ENCODE measurements at places on chromosomes 5 and 9.

GRCh38 chr5:178208540-178209227 lies 4.4 kb downstream of the HNRNPAB start:
- no peak for DNase-seq

- no peak for DNase-seq
These were observed 96.8 kb upstream of the NREP start for GRCh38 chr5:111853748-111854147.

DNA sequence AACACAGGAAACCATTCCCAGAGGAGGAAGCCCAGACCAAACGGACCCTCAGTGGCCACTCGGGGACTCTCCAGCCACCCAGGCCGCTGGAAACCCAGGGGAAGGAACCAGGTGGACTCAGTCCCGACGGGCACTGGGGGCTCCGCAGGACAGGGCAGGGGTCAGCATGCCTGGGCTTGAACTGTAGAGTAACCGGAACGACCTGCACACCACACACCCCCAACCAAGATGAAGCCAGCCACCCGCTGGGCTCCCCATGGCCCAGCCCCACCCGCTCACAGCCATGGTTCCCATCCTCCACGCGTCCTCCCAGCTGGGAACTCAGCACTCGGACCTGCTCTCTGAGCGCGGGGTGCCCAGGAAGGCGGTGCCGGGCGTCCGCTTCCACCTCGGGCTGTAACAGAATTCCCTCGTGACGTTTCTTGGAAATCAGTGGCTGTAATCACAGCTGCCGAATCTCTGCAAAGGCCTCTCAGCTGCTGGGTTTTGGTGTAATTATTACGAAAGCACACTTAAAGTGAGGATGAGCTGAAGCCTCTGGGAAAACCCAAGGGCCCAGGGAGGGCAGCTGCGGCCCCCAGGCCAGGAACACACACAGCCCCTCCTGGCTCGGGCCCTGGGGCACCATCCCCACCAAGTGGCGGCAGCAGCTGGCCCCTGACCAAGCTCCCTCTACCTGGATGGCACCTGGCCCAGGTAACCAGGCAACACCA lies 13.8 kb downstream of the NACC2 start:
- no peak for DNase-seq

GRCh38 chr9:130305381-130305780 lies 39.8 kb downstream of the HMCN2 start:
- no peak for DNase-seq

DNA sequence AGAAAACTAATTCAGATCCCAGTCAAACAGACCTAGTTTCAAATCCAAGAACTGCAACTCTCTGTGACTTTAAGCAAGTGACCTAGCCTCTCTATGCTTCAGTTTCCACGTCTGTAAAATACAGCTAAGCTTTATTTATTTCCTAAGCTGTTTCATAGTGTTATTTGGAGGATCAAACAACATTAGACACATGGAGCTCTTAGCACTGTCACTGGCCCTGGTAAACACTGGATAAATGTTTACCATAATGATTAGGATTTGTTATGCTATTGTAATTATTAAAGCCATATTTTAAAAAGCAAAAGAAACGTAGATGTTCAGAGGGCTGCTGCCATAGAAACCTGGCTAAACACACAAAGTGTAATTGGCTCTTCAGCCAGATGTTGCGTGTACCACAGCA lies 26.6 kb upstream of the C5orf58 start:
- no peak for DNase-seq

- DNase-seq: no peak
These were observed 502.7 kb downstream of the NR2F1-AS1 start for GRCh38 chr5:93078082-93079038.

DNA sequence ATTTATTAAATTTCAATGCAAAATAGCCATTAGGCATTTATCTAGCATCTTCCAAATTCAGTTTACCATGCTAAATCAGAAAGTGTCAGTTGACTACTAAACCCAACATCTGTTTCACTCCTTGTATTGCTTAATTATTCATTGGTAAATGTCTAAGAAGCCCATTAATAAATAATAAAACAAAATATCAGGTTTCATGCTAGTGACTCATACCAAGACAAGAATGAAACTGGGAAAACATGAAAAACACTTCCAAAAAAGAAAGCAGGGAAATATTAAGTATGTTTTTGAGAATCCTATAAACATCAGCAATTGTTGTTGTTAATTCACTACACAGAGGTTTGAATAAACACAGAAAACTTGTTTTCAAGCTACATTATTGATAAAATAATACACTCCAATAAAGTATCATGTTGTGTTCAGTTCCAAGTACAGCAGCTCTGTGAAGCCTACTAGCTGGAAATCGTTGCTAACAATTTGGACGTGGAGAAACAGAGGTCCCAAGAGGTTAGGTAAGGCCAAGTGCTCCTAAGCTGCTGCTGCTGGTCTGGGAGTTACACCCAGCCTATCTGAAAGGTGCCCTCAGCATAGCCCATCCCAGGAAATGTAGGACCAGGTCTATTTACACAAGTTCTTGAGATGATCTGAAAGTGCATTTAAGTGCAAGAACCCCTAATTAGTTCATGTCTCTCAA lies 78.8 kb downstream of the GNAQ start:
- DNase-seq: no peak

DNA sequence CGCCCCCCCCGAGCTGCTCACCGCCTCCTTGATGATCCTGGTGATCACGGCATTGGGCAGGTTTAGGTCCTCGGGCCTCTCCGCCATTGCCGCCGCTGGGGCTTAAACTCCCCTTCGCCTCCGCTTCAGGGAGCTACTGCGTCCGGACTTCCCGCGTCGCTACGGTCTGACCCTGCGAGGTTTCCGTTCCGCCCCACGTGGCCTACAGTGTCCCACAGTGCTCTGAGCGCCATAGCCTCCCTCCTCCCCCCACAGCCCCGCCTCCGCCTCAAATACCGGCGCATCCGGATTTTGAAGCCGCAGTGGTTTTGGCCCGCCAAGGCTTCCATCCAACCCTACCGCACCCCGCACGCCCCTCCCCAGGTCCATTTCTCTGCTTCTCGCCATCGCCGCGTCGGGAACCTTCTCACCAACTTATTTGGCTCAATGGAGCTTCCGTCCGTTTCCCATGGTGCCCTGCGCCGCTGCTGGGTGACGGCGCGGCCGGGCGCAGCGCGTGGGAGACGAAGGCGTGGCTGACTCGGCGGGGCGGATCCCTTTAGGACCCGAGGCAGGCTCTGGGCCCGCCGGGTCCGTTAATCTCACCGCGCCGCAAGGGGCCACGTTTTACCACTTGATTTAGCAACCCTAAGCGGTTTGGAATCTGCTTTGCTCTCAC lies at the start of the genes C9orf43 and POLE3:
C9orf43 (plus strand) TSS at position 541 of the 658 bp plus-strand sequence. CDS start 2,747 bp downstream, outside the sequence.
POLE3 (minus strand) TSS at position 469 of the 658 bp plus-strand sequence; CDS start at position 87, 382 bp downstream.
- DNase-seq: peak; percentile 92
